Activated CD4-positive, alpha-beta T cell treated with anti-CD3 and anti-CD28 coated beads for 24 hours (primary cell): ENCODE measurements at places on chromosomes 4 and X.

DNA sequence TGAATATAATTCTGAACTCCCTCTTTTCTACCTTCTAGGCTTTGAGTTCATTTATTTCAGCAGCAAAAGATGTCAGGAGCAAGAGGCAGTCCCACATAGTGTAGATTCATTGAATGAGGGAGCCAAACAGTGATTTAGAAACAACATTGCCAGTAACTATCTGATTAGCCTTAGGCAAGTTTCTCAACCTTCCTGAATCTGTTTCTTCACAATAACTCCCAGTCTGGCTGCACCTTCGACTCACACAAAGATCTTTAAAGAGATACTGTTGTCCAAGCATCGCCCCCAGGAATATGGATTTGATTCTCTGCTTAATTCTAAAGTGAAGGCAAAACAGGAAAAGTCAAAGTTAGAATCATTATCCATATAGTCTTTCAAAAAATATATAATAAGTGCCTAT lies 1026.2 kb downstream of the DMD start:
- DNase-seq: no peak

- DNase-seq: no peak
Observed at GRCh38 chr4:40455340-40455902, 120.3 kb downstream of the CHRNA9 start.

GRCh38 chrX:129772796-129773431 lies 6.8 kb upstream of the SASH3 start:
- DNase-seq: no peak

DNA sequence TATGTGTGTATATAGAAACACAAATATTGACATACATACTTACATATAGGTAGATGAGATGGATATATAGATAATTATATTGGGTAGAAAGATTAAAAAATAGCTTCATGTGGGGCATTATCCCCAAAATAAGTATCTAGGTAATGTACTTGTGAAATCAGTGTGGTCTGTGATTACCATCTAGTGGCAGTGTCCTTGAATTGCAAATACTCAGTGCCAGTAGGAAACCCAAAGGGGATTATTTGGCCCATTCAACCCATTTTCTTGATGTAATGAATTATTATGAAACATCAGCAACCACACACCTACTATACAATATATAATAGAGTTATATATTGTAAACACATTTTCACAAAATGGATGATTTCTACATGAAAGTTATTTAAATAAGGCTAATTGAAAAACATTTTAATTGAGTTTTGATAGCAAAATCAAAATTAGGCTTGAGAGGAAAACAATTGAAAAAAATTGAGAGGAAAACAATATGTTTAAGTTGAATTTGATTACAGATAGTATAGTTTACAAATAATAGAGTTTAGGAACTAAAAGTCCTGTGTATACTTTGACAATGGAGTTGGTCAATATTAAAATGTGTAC lies 389.4 kb downstream of the GALNTL6 start:
- DNase-seq: no peak
